ENCODE measurements at places on chromosomes 3 and 15.

- no peak for DNase-seq
Observed at GRCh38 chr15:75126864-75127580, 74.7 kb upstream of the C15orf39 start.

- DNase-seq: no peak
Observed at GRCh38 chr3:159620281-159620680, 368.4 kb upstream of the IL12A start.

- no peak for DNase-seq
Observed at GRCh38 chr15:89870006-89870405, 23.8 kb downstream of the AP3S2 start.

DNA sequence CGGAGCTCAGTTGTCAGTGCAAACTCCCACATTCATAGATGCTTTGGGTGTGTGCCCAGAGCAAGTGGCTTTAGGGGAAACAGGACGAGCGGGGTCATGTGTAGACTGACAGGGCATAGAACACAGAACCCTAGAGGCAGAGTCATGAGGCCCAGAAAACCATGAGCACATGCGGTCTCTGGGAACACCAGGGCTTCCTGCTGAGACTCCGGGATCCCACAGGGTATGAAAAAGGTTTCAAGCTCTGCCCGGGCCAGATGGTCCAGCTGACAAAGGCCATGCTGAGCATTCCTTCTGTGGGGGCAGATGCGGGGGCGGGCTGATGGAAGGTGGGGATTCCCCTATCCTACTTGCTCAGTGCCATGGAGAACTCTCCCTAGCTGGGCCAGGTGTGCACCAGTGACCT lies 44.8 kb downstream of the ROPN1B start:
- DNase-seq: no peak

DNA sequence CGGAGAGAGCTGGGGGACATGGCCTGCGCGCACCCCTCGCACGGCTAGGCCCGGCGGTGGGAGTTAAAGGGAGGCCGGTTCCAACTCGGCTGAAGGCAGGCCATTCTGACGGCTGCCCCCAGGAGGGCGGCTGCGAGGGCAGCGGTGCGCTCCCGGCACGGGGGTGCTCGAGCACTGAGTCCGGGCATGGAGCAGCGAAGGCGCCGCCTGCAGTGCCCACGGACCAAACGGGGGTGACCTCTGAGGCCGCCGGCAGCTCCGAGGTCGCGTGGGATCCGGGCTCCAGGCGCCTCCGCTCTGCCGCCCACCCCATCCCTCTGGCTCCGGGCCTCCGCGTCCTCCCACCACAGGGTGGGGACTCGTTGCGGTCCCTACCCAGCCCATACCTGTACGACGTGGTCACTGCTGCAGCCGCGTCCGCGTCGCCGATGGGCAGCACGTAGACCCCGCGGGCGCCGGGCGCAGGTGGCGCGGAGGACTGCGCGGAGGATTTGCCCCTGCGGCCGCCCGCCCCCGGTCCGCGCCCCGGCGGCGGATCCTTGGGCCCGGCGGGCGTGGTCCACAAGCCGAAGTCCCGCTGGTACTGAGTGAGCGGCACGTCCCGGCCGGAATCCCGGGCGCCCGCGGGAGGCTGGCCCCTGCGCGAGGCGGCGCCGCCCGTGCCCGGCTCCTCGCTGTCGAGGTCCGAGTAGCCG lies 469 bp downstream of the MAP6D1 start:
- no peak for DNase-seq

- no peak for DNase-seq
Observed at GRCh38 chr3:128470134-128470899, 3.6 kb upstream of the DNAJB8 start.

GRCh38 chr3:137738710-137739109 lies 25.4 kb upstream of the SOX14 start:
- DNase-seq: no peak

DNA sequence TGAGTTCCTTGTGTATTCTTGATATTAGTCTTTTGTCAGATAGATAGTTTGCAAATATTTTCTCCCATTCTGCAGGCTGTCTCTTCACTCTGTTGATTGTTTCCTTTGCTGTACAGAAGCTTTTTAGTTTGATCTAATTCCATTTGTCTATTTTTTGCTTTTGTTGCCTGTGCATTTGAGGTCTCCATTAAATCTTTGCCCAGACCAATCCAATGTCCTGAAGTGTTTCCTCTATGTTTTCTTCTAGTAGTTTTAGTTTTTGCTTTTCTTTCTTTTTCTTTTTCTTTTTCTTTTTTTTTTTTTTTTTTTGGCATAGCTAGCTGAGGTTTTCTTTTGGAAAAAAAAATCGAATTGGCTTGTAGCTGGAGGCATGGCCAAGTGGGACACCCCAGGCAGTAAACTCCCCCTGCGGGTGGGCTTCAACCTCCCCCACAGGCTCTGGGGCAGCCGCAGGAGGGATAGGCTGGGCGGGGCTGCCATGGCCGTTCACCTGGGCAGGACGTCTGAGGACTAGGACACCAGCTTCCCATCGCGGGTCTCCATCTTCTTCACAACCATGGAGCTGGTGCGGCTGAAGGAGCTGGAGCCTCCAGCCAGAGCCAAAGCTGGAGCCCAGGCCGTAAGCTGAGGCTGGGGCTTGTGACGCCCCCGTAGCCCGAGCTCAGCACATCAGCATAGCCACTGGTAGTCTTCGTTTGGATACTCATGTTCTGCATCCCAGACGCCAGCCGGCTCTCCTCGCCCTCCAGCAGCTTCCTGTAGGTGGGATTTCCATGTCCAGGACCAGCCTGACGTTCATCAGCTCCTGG lies 16.2 kb upstream of the PSTPIP1 start:
- DNase-seq: no peak

DNA sequence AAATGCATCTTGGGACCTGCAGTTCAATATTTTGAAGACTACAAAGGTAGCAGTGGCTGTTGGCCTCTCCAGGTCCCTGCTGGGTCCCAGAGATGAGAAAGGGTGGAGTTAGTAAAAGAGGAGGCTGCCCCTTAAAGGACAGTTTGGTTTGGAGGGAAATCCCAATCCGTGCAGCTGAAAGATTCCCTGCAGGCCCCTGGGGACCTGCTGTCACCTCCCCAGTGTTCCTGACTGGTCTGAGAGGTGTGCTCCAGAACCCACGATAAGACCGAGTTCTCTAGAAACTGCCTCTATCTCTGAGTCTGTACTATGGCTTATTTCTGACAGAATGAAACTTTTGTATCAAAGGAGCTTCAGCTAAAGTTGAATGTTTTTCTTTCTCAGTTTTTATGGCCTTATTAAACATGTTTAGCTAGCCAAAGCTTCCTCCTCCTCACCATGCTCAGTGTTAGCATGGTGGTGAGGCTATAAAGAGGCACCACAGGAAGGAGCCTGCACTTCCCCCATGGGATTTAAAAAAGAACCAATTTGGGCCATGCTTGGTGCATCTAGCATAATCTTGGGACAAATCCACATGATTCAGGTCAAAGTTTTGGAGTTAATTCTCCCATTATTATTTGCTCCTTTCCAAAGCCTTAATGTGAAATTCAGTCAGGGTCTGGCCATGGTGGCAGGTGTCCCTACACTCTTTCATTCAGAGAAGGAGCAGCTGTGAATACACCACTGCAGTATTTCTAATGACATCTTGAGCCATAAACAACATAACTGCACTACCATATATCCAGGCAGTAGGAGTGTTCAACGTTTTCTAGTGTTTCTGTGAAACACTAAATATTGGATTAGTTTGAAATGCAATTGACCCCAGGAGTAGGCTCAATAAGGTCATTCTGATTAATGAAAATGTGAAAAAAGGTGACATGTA lies 74.4 kb downstream of the ATP1B3 start:
- no peak for DNase-seq

DNA sequence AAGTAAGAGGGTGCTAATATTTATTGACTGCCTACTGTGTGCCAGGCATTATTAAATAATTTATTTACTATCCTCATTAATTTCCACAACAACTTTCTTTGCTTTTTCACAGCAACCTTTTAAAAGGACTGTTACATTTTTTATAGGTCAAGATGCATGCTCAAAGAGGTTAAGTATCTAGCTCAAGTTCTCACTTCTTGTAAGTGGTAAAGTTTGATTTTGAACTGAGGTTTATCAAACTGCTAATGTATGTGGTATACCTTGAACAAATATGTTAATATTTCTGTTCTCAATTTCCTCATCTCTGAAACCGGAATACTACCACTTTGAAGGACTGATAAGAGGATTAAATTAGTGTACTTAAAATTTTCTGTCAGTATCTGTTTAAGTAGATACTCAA lies 183.3 kb downstream of the AKAP13 start:
- no peak for DNase-seq

DNA sequence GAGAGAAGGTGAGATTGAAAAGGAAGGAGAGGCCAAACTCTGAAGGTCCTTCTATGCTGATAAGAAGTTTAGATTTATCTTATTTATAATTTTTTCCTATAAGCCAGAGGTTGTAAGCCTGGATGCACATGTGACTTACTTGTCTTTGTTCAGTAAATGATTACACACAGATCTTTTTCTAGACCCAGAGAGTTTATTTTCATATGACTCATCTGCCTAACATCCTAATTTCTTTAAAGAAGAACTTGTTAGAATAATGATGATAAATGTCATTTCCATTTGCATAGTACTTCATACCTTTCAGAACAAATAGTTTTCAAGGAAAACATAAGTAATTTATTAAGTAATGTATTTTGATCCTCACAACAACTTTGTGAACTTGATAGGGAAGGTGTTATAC lies 434.8 kb upstream of the DPH6 start:
- DNase-seq: no peak

DNA sequence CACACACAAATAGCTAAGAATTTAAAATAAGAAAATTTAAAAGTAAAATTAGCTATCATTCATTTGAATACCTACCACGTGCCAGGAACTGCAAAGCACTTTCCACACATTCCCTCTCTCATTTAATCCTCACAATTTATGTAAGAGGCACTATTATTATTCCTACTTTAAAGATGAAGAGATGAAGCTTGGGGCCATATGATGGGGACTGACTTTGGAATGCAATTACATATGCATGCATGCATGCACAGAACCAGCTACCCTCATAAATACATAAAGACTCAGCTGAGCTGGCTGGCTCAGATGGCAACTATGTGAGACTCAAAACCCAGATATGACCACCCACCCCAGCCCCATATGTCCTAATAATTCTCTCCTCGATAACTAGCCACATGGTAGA lies 31.7 kb upstream of the THUMPD3 start:
- no peak for DNase-seq

GRCh38 chr15:52193791-52194190 lies 2.6 kb upstream of the GNB5 start:
- no peak for DNase-seq

DNA sequence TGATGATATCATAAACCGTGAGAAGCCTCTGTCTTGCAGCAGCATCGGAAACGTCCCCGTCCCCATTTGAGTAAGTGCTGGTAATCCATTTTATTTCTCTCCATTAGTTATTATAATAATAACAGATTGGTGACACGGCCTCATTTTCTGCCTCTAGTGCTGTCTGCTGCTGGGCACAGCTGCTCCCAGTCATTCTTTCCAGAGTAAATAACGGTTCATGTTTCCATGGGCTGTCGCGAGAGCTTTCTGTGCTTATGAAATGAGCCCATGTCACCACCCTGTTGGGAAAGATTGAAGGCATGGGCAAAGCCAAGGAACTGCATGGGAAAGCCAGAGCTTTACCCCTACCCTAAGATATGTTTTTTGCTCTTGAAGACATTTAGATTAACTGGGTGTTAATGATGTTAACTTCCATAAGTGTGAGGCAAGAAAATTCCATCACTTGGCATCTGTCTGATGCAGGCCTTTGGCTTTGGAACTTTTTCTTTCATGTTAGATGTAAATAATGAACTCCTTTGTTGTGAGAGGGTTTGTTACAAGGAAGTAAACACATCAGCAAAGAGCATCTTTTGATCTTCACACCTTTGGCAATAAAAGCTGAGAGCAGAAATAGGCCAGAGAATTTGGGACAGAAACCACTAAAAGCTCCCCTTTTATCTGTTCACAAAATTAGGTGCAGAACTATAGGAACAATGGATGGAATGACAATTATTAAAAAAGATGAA lies 141.8 kb downstream of the FILIP1L start:
- no peak for DNase-seq

DNA sequence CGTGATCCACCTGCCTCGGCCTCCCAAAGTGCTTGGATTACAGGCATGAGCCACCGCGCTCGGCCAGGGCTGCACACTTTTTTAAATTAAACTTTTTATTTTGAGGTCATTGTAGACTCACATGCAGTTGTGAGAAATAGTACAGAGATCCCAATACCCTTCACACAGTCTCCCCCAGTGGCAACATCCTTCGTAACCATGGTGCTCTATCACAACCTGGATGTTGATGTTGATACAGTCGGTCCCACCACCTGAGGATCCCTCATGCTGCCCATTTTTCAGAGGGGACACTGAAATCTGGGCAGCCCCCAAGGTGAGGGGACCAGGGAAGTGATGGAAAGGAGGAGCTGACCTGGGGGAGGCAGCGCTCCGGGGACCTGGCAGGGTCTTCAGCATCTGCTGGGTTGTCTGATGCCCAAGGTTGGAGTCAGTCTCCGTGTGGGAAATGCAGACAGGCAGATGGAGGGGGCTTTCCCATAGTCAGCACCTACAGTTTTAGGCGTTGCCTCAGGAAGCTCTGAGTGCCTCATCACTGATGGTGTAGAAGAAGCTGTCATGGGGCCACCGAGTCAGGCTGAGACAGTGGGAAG lies 17.1 kb downstream of the FAH start:
- no peak for DNase-seq

GRCh38 chr3:192848371-192849233 lies 69.1 kb downstream of the MB21D2 start:
- DNase-seq: no peak

GRCh38 chr3:43503067-43503728 lies 118.6 kb downstream of the ANO10 start:
- DNase-seq: no peak

DNA sequence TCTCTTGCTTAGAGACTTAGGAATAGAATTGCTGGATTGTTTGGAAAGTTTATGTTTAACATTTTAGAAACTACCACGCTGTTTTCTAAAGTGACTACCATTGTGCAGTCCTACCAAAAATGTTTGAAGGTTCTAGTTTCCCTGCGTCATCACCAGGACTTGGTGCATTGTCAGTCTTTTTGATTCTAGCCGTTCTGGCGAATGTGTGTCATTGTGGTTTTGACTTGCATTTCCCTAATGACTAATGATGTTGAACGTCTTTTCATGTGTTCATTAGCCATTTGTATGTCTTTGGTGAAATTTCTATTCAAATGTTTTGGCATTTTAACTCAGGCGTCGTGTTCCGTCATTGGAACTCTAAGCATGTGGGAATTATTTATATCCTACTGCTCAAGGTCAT lies 58.0 kb downstream of the CHD2 start:
- DNase-seq: no peak

GRCh38 chr3:154071146-154071545 lies 50.0 kb upstream of the ARHGEF26 start:
- DNase-seq: no peak

- no peak for DNase-seq
Observed at GRCh38 chr15:101637516-101637915, 14.7 kb downstream of the TM2D3 start.

DNA sequence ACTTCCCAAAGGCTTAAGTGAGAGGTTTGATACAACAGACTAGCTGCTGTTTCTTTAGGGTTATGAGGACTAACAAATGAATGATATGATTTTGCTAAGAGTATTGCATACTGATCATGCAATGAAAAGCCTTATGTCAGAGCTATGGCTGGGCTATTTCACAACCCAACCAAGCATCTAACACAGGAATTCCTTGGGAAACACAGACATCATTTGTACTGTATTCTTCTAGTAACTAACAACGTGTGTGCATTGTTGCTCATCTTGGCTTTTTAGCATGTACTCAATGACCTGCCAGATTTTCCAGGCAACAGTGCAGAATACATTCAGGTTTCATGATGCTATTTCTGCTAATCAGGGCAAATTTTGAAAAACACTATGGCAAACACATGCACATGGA lies 19.3 kb downstream of the PDZRN3 start:
- DNase-seq: no peak

GRCh38 chr3:172700256-172700655 lies 10.6 kb downstream of the NCEH1 start:
- no peak for DNase-seq

All from KG1 (cell line).